NCI-H1105 (cell line): ENCODE measurements at places on chromosomes 2 and 18.
A peak's percentile ranks its signal among the peaks of the same experiment; 100 is the strongest.

DNA sequence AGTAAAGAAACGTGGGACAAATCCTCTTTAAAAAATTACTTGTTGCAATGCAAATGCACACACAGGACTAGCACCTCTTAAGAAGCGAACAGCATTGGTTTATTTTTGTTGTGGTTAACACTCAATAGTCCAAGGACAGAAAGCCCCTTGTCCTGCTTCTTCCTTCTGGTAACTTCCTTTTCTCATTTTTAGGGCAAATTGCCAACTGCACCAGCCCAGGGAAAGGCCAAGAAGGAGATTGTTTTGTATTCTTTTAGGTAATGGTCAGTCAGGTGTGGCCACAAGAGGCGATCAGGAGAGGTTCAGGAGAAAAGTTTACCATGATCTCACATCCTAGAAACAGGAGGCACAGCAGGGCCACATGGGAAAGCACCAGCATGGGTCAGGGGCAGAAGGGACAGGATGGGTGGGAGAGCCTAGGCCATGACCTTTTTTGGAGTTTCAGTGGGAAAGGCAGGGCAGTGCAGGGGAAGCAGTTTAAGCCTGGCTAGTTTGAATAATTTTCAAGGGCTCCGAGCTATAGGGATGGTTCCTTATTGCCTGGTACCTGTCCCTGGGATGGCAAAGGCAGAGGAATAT, 73.0 kb downstream of the CHRNA1 start:
- no peak for DNase-seq

DNA sequence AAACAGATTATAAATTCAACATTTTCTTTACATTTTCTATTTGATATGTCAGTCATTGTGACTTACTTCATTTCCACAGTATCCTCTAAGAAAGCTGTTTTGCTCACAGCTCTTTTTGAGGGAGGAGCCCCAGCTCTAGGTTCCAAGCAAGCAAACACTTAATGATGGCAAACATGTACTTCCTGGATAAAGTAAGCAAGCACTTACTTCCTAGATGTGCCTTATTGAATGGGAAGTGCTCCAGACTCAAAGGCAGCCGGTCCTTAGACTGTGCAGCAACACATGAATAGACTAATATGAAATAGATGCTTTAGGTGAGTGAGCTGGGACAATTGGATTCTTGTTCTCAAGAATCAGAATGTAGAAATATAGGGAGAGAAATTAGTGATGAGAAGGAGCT, 2149.8 kb upstream of the PIK3C3 start:
- no peak for DNase-seq

GRCh38 chr2:165499131-165499530, 29.6 kb downstream of the CSRNP3 start:
- DNase-seq, result no peak

DNA sequence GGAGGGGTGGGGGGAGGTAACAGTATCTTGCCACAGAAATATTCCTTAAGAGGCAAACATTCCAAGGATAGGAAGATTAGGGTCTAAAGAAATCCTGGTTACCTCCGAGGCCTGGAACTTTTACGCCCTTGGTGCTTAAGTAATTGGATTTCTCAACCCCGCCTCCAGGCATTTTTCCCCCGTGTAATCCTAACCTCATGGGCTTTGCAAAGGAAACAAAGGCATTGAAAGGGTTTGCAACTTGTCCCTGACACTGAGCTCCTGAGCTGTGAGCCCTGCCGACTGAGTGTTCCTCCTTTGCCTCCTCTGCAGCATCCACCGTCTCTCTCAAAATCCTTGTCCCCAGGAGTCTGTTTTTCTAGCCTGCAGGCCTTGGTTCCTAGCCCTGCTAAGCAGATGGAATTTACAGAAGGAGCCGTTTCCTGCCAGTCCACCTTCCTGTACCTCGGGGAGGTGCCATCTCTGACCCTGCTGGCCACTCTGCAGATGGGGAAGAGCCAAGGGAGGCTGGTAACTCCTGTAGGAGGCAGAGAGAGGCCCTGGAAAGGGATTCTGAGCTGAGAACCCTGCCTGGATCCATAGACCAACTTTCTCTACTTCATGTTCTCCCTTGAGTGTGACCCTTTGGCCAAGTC, 24.2 kb downstream of the TET3 start:
- DNase-seq, result no peak

GRCh38 chr2:200288670-200289429, 17.6 kb upstream of the SPATS2L start:
- DNase-seq, result no peak

DNA sequence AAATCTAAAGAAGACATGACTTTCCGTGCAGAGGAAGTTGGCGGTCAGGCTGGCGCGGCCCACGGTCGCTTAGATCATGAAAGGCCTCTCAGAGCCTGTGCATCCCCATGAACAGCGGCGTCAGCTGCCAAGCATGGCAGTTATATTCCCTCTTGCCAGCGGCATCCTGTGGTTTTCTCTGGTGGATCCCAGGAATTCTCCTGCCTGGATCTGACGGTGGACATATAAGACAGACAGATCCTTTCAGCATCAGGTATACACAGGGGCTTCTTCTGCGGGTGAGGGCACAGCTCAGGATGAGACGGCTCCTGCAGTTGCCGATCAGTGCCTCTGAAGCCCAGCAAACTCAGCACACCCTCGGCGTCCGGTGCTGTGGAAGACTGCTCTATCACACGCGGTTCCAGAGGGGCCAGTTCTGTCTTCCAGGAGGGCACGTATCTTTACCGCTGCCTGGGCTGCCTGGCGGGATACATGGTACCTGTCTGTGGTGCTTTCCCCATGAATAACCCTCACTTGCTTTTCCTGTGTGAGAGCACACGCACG, 157.8 kb downstream of the LDLRAD4 start:
- DNase-seq, result no peak

DNA sequence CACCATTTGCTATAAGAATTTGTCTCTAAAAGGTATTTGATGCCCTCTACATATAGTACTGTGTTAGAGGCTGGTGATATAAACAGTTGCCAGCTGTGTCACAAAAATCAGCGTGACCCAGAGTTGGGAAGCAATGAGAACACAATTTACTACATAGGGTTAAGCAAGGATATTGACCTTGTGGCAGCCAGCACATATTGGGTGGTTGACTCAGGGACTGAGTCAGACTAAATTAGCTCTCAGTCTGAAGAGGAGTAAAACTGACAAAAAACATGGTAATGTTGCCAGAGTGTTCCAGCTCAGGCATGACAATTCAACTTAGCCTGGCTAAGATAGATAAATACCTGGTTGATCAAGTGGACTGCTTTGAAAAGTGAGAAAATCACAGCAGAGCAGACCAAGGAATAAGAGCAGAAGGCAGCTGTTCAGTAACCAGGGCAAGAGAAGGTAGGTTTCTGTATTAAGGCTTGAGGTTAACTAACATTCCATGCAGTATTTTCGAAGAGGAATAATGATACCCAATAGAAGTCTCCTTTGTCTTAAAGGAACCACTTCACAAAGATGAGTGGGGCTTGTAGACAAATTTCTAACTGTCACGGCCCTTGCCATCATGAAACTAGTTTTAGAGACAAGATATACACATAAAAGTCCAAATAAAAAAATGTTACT, 108.2 kb upstream of the ERBB4 start:
- no peak for DNase-seq

GRCh38 chr2:65231121-65231520, 3.5 kb downstream of the ACTR2 start:
- DNase-seq, result no peak

- DNase-seq, result peak; percentile 81
Measured at GRCh38 chr2:104050656-104051242, 803.2 kb upstream of the POU3F3 start.

DNA sequence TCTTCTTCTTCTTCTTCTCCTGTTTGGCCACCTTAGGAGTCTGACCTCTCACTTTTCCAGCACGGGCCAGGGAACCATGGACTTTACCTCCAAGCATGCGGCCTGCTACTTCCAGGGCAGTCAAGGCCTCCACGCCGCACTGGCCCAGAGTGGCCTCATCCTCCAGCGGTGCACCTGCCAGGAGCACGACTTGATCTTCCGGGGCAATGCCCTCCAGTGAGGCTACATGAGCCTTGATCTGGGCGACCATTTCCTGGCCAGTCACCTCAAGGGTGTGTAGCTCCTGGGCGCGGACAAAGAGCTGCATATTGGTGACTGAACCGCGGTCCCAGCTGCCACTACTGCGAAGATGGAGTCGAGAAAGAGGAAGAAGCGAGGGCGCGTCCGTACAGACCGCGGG, 67.1 kb downstream of the DIPK1C start:
- no peak for DNase-seq

DNA sequence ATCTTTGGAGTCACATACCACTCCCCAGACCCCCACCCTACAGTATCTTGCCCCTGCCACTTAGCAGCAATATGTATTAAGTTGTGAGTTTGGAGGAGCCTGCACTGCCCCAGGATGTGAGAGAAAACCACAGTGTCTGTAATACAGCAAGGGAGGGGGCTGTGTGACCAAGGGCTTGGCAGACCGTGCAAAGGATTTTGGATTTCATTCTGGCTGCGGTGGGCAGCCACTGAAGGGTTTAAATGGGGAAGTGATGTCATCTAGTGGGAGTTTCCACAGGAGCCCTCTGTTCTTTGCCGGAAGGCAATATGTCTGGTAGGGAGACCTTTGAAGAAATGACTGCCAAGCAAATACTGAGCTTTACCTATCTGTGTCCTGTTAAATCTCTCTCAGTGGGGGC, 202.4 kb downstream of the FHOD3 start:
- DNase-seq, result no peak

- no peak for DNase-seq
Measured at GRCh38 chr2:107548216-107548615, 278.5 kb upstream of the RGPD4 start.

GRCh38 chr2:69535817-69536241, 98.6 kb upstream of the NFU1 start:
- no peak for DNase-seq

GRCh38 chr2:3485166-3485565, 34.2 kb downstream of the ADI1 start:
- DNase-seq, result no peak

- no peak for DNase-seq
Measured at GRCh38 chr2:75041731-75042600, 83.5 kb downstream of the POLE4 start.

GRCh38 chr2:1886405-1886992, 142.2 kb upstream of the PXDN start:
- no peak for DNase-seq

GRCh38 chr2:222969491-222969890, 82.5 kb upstream of the KCNE4 start:
- no peak for DNase-seq

DNA sequence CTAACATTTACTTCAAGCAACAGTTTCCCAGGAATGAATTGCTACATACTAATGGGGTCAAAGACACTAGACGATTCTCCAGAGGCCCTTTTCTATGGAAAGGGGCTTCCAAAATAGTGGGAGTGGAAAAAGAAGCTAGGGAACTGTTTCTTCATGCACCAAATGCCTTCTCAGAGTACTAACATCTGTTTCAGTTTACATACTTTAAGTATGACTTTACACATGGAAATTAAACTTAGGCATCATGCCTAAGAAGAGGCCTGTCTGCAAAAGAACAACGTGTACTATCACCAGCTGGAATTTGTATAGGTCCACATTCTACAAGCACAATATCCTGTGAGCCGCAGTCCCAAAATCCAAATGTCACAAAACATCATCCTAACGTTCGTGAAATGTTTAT, 29.4 kb upstream of the WDR75 start:
- no peak for DNase-seq

- no peak for DNase-seq
Measured at GRCh38 chr2:21057097-21057496, 13.2 kb upstream of the APOB start.

- DNase-seq, result no peak
Measured at GRCh38 chr2:236712961-236713673, 143.5 kb downstream of the ACKR3 start.

- DNase-seq, result no peak
Measured at GRCh38 chr2:191169456-191170300, 18.9 kb upstream of the STAT4 start.

- DNase-seq, result no peak
Measured at GRCh38 chr18:13531681-13532325, 194.6 kb downstream of the FAM210A start.

GRCh38 chr2:85999061-85999831, 106.4 kb downstream of the POLR1A start:
- DNase-seq, result no peak

DNA sequence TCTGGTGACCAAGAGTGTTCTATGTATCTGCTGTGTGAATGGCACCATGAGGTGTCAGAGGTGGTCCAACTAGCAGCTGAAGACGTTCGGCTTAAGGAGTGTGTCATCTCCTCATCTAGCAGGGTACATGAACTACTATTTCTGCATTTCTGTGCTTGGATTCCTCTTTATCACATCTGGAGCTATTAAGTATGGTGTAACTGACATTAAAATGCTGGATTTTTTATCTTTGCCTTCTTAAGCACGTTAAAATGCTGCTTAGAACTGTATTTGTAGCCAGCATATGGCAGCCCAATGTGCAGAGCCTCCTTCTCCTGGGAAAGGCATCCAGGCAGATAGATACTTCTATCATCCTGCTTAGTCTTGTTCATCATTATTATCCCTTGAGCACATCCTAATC, 409.3 kb upstream of the MMADHC start:
- DNase-seq, result no peak

- no peak for DNase-seq
Measured at GRCh38 chr2:223945755-223946154, 620 bp upstream of the WDFY1 start.

GRCh38 chr2:171480908-171481307, 41.4 kb upstream of the CYBRD1 start:
- DNase-seq, result no peak

DNA sequence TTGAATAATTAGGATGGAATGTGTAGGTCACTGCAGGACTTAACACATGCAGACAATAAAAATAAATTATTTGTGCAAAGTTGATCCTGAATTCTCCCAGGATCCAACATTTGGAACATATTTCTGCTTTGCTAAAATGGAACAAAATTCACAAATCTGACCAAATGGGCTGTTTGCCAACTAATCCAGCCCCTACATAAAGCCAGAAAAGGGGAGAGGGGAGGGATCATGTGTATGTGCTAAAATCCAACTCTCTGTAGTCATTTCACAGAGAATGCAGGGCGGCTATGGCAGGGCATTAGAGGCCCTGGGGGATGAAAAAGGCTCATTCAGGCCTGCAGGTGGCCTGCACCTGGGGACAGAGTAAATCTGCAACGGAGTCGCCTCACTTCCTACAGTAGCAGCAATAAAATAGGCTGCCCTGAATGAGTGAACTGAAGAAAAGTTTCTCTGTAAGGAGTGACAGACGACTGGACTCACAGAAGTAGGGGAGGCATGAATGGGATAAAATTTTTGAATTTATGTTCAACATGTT, 4.0 kb upstream of the ZFP36L2 start:
- no peak for DNase-seq
